ENCODE measurements at places on chromosomes 6 and 20.

GRCh38 chr6:140784573-140784972 is 1348.2 kb upstream of the GJE1 start:
- no peak for DNase-seq

GRCh38 chr6:41649596-41649995 is 11.3 kb downstream of the MDFI start:
- DNase-seq, result no peak

GRCh38 chr6:112665815-112666214 is 318.7 kb downstream of the RFPL4B start:
- no peak for DNase-seq

- no peak for DNase-seq
Observed at GRCh38 chr20:36584018-36584481, 10.7 kb downstream of the TGIF2 start.

DNA sequence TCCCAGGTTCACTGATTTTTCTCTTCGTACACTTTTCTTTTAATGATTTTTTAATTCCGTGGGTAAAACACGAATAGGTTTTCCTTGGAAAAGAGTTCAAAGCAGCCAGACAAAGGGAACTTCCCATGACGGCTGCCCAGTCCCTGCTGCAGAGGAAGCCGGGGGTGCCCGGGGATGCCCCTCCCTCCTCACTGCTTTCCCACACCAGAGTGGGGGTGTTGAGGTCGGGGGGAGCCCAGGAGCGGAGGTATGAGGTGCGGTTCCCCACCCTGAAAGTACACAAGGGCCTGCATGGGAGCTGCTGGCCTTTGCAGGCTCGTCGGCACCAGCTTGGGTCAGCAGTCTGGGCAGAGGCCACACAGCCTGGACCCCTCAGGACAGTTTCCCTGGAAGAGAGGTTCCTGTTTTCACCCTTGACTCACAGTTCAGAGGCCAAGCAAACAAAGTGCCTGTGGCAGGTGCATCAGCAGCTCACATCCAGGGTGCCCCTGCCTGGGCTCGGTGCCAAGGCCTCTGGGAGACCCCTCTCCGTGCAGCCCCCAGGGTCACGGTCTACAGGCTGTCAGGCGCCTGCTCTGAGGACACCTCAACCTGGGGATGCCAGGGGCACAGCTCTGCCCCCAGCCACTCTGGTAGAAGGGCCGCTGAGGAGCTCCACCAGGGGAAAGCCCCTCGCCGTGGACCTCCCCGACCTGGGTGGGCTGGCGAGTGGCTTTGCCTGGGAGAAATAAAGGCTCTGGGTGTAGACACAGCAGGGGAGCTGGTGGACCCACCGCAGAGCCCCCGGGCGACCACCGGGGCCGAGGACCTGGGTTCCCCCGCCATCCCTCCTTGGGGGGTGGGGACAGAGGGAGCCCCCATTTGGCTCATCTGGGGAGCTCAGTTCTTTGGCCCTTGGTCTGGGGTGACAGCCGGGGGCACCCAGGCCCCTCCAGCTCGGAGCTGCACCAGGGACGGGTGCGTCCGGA is 15.4 kb upstream of the CHRNA4 start:
- DNase-seq, result no peak

- no peak for DNase-seq
Observed at GRCh38 chr20:60934724-60935123, 317.3 kb upstream of the CDH4 start.

- no peak for DNase-seq
Observed at GRCh38 chr20:52054123-52054522, 137.5 kb downstream of the ZFP64 start.

All from NCI-H1417 treated with DMSO at 0.1 percent for 48 hours (cell line).